H9 (cell line): ENCODE measurements at places on chromosomes 5 and 9. TPM values are rescaled to one million over a fixed set of nuclear protein-coding genes. Genes with fewer than 3 reads are reported as not detected.
A peak's percentile ranks its signal among the peaks of the same experiment; 100 is the strongest.

IARS1 gene
- total RNA-seq: 222 and 234 TPM in 2 replicates

WDR41 gene
- 43.3 and 43.6 TPM in 2 replicates for total RNA-seq

DNA sequence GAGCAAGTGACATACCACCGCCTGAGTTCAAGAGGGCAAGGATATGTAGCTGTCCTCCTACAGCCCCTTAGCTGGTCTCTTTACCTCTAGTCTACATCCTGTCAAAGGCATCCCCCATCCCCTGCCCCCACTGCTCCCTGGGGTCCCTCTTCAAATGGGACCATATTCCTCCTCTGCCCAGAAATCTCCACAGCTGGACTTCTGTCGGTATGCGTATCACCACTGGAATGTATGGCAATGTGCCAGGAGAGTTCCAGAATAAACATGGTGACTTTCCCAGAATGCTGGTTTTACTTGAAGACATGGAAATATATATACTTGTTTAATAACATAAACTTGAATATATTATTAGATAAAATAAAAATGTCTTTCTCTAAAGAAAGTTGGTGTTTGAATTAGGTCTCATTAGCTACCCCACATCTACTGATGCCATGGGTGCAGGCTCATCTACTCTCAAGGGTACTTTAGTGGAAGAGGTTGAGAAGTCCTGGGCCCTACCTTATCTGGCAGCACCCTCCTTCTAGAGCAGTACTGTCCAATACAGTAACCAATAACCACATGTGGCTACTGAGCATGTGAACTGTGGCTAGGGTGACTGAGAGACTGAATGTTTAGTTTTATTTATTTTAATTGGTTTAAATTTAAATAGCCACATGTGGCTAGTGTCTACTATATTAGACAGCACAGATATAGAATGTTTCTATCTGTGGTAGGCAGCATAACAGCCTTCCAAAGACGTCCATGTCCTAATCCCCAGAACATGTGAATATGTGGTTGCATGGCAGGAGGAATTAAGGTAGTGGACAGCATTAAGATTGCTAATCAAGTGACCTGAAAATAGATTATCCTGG, 181.7 kb upstream of the SLC30A5 start:
- H3K4me3 ChIP-seq: no peak overlapping the region
- peaks cover 4% of the 10 kb centered on the region; the same call in 2 of the 3 replicates for H3K36me3 ChIP-seq
- no peak for DNase-seq
- no peaks in the 10 kb centered on the region for H3K27me3 ChIP-seq
- H3K4me1 ChIP-seq: no peaks in the 10 kb centered on the region

GRCh38 chr9:107251756-107252322, 31.2 kb upstream of the RAD23B start:
- H3K4me3 ChIP-seq: no peak overlapping the region
- no peak for DNase-seq
- H3K36me3 ChIP-seq: no peaks in the 10 kb centered on the region
- H3K27me3 ChIP-seq: no peaks in the 10 kb centered on the region

DNA sequence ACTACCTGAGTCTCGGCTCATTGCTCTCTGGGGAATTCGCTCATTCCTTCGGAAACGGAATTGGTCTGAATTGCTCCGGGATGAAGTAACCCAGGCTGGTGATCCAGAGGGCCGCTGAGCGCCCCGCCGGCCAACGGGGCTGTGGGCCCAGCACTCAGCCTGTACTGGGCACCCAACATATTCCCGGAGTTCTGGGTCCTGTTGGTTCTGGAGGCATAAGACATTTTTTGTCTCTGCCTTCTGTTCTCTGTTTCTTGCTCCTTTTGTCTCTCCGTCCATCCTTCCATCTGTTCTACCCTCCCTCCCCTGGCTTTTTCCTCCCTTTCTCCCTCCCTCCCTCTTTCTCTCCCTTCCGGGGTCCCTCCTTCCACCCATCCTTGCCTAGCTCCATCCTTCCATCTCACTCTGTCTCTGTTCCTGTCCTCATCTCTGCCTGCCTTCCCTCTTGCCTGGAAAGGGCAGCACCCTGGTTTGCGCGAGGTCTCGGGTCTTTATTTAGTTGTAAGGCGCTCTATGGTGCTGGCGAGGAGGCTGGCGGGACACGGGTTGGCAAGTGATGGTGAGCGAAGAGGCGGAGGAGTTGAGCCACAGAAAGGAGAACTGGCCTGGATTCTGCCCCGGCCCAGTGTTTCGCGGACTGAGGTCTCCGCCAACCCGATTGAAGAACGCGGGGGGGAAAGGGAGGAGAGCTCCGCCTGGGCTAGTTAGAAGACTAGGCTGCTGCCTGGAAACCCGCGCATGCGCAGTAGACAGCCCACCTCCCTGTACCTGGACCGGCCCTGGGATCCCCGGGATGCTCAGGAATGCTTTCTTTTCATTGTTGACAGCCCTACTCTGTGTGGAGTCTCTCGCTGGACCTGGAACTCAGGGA, 1468.0 kb downstream of the FOXD4L5 start:
- no peaks in the 10 kb centered on the region for H3K4me1 ChIP-seq
- H3K27me3 ChIP-seq: peaks cover 17% of the 10 kb centered on the region; the same call in 1 of the 2 replicates
- H3K4me3 ChIP-seq: peak overlapping the region; percentile 84
- H3K27ac ChIP-seq: no peak overlapping the region
- peaks cover 17% of the 10 kb centered on the region; the same call in 1 of the 2 replicates for H3K36me3 ChIP-seq

DNA sequence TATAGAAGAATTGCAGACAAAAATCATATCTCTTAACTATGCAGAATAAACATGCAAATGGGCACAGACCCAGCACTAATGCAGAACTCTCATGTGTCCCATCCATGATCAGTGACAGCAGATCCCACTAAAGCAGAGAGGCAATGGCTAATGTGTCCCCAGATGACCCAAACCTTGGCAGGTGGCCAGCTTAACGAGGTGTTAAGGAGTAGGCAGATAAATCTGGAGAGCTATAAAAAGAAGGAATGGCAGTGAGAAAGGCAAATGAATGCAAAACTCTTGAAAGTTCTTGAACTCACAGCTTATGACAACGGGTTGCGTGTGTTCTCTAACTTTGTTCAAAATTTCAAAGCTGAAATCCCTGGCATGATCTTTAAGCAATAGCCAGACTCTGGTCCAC, 265.4 kb downstream of the RASEF start:
- H3K4me1 ChIP-seq: no peaks in the 10 kb centered on the region
- no peak for DNase-seq
- H3K4me3 ChIP-seq: no peak overlapping the region
- no peaks in the 10 kb centered on the region for H3K27me3 ChIP-seq

DNA sequence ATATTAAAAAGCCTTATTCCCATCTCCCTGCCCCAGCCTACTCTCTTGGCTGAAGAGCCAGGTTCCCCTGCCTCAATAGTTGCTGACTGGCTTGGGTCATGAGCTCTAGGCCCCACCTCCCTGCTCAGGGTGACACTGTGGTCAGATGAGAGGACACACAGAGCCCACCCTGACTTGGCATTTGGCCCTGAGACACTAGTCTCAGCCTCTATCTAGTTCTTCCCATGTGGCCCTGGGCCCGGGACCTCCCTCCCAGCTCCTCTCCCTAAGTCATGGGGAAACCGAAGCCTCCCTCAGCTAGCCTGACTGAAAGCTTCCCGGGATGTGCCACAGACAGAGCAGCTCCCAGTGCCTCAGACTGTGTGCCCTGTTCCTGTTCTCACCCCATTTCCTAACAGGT, 5.8 kb upstream of the MYOZ3 start:
- no peaks in the 10 kb centered on the region; the same call in 1 of the 2 replicates for H3K27me3 ChIP-seq
- no peaks in the 10 kb centered on the region for H3K36me3 ChIP-seq
- no peak for DNase-seq
- peak overlapping the region; percentile 48; the same call in 1 of the 3 replicates for H3K4me3 ChIP-seq
- no peaks in the 10 kb centered on the region for H3K4me1 ChIP-seq

GRCh38 chr5:56026863-56027300, 32.1 kb upstream of the IL6ST start:
- H3K4me3 ChIP-seq: no peak overlapping the region
- no peak for DNase-seq
- H3K27ac ChIP-seq: no peak overlapping the region
- no peaks in the 10 kb centered on the region for H3K27me3 ChIP-seq
- H3K4me1 ChIP-seq: no peaks in the 10 kb centered on the region

DNA sequence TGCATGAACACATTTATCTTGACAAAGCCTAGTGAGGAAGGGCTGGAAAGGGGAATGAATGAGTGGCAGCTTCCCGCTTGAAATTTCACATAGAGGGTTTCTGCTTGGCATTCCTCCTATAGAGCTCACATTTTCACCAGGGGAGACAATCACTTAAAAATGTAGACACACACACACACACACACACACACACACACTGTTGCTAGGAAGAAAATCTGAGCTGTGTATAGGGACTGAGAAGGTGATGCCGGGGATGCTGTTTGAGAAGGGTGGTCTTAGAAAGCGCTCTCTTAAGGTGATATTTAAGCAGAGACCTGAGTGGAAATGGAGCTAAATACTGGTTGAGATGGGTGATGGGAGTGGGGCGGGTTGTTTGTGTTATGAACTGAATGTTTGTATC, 70.4 kb downstream of the LRRC70 start:
- H3K27me3 ChIP-seq: no peaks in the 10 kb centered on the region
- H3K4me1 ChIP-seq: peaks cover 7% of the 10 kb centered on the region; the same call in 1 of the 2 replicates
- no peaks in the 10 kb centered on the region; the same call in 1 of the 2 replicates for H3K36me3 ChIP-seq
